ENCODE measurements at places on chromosomes 6 and 20. TPM values are rescaled to one million over a fixed set of nuclear protein-coding genes. Genes with fewer than 3 reads are reported as not detected.

- DNase-seq, result no peak
Measured at GRCh38 chr6:29762781-29763214, 39.6 kb downstream of the HLA-F start.

- DNase-seq, result no peak
Measured at GRCh38 chr20:24701668-24702067, 232.2 kb downstream of the SYNDIG1 start.

DNA sequence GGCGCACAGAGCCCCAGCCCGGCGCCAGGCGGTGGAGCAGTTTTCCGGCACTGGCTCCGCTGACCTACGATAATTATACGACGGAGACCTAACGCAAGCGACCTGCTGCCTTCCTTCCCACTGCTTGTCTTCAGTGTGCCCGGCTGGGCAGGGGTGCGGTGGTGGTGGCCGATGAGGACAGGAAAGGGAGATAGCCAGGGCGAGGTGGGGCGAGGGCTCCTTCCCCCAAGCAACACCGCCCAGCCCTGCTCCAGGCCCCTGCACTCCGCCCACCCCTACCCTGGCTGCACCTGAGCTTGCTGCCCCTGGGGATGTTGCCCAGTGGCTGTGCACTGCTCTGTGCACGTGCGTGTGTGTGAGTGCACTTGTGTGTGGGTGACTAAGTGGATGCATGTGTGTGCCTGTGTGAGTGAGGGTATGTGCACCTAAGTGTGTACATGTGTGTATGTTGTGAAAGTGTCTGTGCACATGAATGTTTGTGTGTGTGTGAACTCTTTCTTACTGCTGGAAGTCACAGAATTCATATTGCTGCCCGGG is 42.6 kb upstream of the IRF4 start:
- DNase-seq, result no peak

DNA sequence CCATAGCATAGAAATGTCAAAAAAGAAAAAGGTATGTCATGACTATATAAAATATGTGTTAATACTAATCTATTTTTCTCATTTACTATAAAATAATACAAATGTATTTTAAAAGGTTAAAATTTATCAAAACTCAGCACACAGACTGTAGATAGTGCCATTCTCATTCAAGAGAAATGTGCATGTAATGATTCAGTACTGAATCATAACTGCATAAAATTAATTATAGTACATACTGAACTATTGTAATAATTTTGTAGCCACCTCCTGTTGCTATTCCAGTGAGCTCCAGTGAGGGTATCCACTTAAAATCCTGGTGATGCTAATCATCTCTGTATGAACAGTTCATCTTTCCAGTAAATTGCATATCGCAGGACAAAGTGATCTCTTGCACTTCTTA is 82.8 kb downstream of the HMGCLL1 start:
- no peak for DNase-seq

- no peak for DNase-seq
Measured at GRCh38 chr6:21556968-21557721, 36.4 kb upstream of the SOX4 start.

DNA sequence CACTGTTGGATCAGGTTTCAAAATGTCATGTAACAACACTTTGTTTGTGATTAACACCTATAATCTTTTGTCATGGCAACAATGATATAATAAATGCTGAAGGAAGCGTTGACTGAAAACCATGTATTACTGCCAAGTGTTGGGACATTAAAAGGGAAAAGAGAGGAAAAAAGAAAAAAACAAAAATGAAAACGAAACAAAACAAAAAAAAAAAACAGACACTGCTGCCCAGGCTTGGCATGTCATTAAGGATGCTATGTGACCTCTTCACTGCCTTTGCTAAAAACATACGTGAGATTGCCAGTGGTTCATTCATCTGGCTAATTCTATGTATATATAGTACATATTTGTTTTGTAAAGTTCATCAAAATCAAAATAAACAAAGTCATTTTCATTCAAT is 516.7 kb upstream of the RNF217 start:
- no peak for DNase-seq

DNA sequence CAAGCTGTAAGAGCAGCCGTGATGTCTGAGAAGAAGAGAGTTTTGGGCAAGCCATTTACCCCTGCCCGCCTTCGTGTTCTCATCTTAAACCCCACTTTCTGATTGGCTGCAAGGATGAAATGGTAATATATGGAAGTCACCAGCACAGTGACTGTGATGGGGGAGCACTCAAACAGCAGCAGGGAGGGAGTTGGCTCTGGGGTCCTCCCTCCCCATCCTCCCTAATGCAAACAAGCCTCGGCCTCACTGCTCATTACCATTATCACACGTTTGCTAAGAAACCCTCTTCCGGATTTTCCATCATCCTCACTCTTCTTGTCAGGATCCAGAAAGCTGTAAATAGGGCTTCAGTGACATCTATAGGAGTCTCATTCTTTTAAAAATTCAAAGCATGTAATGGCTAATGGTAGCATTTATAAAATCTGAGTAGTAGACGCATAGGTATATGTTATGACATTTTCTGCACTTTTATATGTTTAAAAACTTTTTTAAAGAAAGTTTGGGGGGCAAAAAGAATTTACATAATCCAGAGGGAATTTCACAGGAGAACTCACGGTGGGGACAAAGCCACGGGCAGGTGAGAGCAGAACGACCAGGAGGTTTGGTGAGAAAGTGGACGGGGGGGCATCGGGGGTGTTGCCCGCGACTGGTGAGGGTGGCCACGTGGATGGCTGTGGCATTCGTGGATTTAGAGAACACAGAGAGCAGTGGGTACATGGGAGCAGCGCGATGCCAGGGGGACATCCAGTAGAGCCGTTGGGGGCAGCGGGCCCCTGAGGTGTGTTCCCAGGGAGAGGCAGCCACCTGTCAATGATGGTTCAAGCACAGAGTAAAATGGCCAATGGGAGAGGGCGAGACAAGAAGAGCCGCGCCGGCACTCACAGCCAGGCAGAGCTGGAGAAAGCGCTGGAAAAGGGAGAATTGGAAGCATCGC is 29.6 kb downstream of the SUMO4 start:
- DNase-seq, result no peak

DNA sequence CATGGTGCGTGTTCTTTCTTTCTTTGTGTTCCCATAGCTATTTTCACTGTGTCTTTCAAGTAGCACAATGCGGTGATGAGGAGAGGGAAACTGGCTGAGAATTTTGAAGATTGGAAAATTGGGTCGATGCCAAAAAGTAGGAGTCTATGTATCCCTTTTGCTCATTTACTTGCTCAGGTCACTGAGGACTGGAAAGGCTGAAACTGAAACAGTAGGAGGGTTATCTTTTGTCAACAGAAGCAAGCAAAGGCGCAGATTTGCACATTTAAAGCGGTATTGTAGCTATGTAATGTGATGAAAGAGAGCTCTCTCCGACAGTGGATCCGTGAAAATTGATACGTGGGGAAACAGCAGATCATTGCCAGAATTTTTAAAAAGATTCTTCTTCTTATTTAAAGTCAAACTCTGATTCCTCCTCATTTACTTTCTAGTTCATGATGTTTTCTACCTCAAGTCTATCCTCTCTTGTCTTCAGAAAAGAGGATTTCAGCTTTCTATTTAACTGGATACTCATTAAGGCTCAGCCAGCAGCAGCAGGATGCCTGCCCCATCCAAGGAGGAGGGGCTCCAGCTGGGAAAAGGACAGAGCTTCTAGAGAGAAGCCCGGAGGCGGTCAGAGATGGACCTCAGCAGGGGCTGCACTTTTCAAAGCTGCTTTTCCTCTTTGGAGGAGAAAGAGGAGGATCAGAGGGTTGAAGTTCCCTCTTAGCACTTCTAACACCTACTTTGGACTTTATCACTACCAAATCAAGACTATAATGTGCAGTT is 15.9 kb upstream of the FYN start:
- DNase-seq, result no peak

GRCh38 chr6:148430897-148431296 is 88.3 kb downstream of the SASH1 start:
- DNase-seq, result no peak

DNA sequence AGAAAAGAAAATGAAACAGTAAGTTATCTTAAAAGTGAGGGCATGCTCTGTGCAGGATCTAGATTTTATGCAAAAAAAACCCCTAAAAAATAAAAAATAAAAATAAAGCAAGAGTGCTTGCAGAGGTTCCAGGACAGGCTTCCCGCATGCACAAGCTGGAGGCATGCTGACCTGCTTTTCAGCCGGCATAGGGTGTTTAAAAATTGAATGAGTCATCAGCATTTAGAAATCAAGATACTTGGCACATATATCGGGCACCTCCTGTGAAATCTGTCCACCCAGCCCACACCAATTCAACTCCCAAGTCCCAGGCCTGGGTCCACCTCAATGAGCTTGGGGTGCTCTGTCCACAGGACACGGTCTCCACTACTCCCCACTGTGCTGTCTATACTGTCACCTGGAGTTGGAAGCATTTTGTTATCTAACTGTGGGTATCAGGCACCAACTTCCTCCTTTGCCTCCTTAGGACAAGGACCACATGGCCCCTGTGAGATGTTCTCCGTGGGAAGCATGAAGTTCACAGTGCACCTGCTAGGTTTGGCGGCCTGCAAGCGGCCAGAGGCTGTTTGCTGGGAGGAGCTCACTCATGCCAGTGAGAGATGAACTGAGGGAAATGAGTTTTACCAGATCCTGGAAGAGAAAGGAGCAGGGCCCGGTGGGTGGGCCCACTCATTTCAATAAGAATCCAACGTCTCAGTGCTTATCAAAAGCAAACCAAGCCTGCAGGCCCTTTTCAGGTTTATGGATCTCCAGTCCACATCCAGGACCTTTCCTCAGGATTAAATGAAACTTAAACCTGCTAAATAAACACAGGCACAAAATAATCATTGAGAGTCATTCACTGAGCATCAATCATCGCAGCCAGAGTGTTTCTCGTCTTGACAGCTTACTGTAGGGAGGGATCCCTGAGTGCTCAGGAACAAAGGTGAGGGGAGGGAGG is 121.1 kb downstream of the FOXA2 start:
- no peak for DNase-seq

DNA sequence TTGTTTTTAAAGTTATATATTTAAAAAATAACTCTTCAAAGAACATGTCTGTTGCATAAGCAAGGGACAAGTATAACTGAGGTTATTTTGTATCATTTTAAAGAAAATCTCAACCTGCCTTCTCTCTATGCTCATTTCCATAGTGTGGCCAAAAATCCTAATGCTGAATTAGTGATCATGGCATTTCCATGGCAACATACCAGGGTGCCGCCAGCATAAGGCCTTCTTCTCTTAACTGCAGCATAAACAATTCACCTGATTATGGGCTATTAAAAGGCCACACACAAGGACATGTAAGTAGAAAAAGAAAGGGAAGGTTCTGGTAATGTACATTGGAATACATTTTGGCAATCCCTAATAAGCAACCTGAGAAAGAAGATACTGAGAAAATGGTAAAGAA is 95.1 kb upstream of the RNF217 start:
- no peak for DNase-seq

DNA sequence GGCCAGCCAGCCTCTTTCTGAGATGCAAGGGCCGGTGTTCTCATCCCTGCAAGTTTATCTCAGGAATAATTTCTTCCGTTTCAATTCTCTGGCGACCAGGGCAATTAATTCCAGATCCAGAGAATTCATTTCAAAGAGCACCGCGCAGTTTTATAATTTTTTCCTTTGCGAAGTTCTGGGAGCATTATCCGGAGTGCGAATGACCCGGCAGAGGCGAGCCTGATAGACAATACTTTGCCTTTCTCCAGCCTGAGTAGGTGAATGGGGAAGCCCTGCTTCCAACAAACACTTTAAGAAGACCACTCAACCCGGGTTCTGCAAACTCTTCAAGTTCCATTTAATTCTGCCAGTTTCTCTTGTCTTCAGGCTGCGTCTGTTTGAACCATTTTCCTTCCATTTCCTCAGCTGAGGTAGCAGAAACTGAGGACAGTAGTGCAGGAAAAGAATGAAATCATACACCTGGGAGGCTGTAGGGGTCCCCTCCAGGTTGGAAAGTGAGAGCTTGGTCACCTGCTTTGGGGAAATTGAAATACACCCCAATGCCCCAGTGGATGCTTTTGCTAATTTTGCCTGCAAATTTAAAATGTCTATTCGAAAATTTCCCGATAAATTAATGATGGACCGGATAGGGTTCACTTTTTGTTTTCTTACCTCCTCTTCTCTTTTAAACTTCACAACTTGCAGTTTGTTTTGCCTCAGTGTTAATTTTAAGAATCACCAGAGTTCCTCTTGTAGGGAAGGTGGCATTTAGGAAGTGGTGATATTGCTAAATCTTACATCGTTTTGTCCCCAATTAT is 1.1 kb downstream of the VGLL2 start:
- DNase-seq, result no peak

Gene UNC5CL
- 6.6 TPM for total RNA-seq

Gene HLA-DOB
- total RNA-seq, result 0.64 TPM

Gene ULBP3
- total RNA-seq, result 1.2 TPM

Gene HIVEP2
- 9.2 TPM for total RNA-seq

Measured in left colon (tissue), 2 donors.